ENCODE measurements at places on chromosomes 6 and 20.

- DNase-seq = no peak
Measured at GRCh38 chr6:11810039-11810541, 31.5 kb upstream of the ADTRP start.

- no peak for DNase-seq
Measured at GRCh38 chr6:34138914-34139510, 6.9 kb downstream of the GRM4 start.

- no peak for DNase-seq
Measured at GRCh38 chr6:81689580-81689979, 62.9 kb downstream of the TENT5A start.

- peak; percentile 88 for DNase-seq
Measured at GRCh38 chr6:41723530-41724227, 11.7 kb downstream of the TFEB start.

DNA sequence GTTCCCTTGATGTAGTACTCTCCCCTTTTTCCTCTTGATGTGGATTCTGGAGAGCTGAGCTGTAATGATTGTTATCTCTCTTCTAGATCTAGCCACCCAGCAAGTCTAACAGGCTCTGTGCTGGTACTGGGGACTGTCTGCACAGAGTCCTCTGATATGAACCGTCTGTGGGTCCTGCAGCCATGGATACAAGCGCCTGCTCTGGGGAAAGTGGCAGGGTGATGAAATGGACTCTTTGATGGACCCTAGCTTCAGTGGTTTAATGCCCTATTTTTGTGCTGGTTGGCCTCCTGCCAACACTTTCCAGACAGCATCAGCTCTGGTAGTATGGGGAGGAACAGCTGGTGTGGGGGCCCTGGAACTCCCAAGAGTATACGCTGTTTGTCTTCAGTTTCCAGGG, 216.3 kb downstream of the ADGRG6 start:
- DNase-seq = no peak

GRCh38 chr6:1538810-1539478, 70.8 kb upstream of the FOXC1 start:
- no peak for DNase-seq

DNA sequence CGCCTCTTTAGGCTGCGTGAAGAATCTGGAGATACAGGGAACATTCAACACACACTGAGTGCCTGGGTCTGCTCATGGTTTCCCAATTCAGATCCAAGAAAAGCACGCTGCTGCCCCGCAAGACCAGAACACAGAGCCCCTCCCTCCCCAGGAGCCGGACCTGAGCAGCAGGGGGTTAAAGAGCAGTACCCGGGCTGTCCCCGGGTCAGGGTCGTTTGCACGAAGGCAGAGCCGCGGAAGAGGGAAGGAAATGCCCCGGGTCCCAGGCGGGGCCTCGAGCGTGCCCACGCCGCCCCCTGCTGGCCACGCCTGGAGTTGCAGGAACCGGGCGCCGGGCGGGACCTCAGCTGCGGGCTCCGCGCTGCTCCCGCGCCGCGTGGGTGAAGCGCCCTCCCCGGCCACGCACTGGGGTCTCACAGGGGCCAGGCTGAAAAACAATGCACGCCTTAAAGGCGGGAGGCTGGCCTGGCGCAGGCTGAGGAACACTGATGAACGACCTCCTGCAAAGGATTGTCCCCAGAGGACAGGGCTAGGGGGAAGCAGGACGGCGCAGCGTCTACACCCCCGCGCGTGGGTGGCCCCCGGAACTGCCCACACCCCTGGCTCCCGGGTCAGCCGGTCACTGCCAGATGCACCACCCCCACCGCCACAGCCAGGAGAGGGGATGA, 48.9 kb downstream of the ANKRD60 start:
- DNase-seq = peak; percentile 49

- DNase-seq = no peak
Measured at GRCh38 chr6:22568854-22569253, 512 bp upstream of the HDGFL1 start.

- no peak for DNase-seq
Measured at GRCh38 chr6:38311201-38311600, 328.5 kb downstream of the BTBD9 start.

DNA sequence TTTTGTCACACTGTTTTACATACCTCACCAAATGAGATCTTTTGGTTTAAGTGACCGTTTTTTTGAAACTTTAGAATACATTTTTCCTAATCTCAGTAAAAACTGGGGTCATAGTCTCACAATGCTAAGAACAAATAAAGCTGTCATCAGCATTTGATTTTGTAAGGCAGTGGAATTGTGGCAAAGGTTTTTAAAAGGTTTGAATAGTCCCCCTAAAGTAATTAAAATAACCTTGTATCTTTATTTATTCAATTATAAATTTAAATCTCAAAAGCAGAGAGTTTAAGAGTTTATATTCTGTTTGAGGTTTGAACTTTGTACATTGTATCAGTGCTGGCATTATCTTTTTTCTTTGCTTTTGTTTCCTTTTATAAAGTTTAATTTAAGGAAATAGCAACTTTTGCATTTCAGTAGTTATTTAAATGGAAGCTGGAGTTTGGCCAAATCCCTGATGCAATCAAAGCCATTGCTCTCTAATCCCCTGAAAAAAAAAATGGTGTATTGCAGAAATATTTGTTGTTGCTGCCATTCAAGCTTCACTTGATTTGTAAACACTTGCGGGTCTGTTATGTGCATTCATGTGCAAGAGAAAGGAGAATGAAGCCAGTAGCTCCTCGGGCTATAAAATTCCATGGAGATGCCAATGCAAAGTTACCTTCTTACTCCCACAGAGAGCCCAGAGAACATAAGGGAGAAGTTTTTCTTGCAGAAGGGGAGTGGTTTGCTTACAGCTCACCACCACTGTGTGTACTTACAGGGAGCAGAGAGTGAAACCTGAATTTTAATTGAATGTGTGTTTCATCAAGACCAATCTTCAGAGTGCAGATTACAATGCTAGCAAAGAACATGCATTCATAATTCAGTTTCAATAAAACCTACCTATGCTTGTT, 391.8 kb downstream of the ARHGAP18 start:
- DNase-seq = no peak

GRCh38 chr6:139294090-139294489, 2.3 kb upstream of the TXLNB start:
- DNase-seq = no peak

DNA sequence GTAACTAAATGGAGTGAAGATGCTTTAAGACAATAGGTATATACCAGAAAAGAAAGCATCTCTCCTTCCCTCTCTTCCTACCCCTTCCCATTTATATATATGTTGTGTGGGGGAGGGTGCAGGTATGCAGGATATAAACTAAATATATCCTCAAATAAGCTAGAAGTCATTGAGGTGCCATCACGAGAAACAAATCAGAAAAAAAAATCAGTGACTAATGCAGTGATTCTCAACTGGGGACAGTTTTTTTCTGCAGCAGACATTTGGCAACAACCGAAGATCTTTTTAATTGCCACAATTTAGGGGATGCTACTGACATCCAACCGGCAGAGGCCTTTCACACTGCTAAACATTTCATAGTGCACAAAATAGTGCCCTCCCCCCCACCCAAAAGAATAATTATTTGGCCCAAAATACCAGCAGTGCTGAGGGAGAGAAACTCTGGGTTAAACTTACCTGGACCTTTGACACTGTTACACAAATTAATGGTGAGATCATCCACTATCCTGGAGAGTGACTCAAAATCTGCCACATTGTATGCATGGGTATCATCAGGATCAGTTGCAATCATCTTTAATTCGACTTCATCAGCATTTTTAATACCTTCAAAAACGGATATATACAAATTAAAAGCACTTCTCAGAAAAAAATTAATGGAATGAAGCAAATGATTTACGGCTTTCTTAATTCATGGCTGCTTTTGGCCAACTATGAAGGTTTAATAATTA, 55.0 kb downstream of the COL12A1 start:
- no peak for DNase-seq

GRCh38 chr6:52672412-52673025, 1.6 kb downstream of the TMEM14A start:
- no peak for DNase-seq

DNA sequence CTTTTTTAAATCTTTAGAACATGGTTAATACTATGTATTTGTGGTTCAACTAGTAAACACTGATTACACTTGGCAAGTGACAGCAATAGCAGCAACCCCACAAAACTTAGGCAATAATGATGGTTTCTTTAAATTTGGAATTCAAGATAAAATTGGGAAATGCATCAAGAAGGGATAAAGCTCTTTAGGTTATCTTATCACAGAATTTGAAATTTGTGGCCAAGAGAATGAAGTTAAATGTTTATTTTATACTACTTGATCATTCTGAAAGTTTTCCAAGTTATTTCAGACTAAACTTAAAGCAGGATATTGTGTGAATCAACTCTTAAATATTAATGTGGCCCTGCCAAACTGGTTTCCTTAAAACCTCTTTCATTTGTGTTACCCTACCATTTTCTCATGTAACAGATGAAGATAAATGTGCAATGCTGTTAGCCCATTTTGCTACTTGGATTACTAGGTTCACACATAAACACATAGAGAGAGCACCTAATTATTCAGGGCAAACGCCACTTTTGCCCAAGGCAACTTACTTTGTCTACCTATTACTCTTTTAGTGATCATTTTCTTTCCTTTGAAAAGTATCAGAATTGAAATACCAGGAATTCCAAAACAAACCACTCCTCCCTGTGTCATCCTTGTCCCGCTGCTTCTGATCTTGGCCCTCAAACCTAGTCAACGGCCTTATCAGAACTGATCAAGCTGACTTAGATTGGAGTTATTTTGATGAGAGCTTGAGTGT, 186.7 kb upstream of the TENT5A start:
- DNase-seq = no peak

Measured in stimulated activated naive B cell treated with anti-CD40 and anti-IgM and Interleukin-4, amounts not matched to agents 10 μg/mL and 1 μg/mL and 100 μg/mL, for 72 hours (primary cell).